ENCODE measurements at places on chromosomes 7 and 10.

GRCh38 chr7:135877805-135878204, 99.4 kb downstream of the MTPN start:
- peak; percentile 46 for DNase-seq

- DNase-seq: peak; percentile 38
Observed at GRCh38 chr7:26670290-26670689, 194.1 kb downstream of the SKAP2 start.

DNA sequence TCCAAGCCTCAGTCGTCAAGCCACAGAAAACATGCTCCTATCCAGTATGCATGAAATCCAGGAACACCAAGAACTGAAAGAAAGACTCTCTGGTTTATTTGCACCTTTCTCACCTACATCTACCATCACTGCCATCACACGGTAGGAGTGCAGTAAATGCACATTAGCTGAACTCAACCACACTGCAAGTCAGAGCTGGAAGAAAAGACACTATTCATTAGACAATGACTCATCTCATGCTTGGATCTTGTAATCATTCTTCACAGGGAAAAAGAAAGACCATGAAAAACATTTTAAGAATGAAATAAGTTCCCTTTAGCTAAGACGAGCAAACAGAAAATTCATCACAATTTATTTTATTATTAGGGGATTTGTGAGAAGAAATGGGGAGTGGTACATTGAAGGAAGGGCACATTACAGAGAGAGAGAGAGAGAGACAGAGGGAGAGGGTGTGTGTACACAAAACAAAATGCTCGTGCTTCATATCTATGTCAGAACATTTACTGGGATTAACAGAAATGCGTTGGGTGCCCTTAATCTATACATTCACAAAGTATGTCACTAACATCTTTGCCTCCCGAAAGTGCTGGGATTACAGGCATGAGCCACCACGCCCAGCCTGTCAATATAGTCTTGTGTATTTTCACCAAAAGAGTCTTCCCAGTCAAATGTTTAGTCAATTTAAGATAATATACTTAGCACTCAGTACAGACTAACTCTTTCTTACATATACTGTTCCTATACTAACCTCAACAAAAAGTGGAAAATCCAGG, 324.9 kb downstream of the PARD3 start:
- DNase-seq: peak; percentile 83

DNA sequence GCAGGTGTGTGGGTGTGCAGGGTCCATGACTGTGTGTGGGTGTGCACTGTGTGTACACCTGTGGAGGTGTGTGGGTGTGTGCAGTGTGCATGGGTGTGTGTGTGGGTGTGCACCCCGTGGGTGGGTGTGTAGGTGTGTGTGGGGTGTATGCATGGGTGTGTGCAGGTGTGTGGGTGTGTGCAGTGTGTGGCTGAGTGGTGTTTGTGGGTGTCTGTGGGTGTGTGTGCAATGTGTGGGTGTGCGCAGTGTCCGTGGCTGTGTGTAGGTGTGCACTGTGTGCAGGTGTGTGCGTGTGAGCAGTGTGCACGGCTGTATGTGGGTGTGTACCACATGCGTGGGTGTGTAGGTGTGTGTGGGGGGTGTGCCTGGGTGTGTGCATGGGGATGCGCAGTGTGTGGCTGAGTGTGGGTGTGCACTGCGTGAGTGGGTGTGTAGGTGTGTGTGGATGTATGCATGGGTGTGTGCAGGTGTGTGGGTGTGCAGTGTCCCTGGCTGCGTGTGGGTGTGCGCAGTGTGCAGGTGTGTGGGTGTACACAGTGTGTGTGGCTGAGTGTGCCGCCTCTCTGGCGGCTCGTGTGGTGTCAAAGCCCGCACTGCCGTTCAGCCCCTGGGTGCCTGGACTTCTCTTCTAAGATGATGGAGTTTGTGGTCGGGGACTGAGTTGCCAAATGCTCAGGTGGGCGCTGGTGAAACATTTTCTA, 208.3 kb downstream of the DNAJB6 start:
- no peak for DNase-seq

- DNase-seq: peak; percentile 48
Observed at GRCh38 chr10:118042336-118042735, 4.4 kb downstream of the RAB11FIP2 start.

DNA sequence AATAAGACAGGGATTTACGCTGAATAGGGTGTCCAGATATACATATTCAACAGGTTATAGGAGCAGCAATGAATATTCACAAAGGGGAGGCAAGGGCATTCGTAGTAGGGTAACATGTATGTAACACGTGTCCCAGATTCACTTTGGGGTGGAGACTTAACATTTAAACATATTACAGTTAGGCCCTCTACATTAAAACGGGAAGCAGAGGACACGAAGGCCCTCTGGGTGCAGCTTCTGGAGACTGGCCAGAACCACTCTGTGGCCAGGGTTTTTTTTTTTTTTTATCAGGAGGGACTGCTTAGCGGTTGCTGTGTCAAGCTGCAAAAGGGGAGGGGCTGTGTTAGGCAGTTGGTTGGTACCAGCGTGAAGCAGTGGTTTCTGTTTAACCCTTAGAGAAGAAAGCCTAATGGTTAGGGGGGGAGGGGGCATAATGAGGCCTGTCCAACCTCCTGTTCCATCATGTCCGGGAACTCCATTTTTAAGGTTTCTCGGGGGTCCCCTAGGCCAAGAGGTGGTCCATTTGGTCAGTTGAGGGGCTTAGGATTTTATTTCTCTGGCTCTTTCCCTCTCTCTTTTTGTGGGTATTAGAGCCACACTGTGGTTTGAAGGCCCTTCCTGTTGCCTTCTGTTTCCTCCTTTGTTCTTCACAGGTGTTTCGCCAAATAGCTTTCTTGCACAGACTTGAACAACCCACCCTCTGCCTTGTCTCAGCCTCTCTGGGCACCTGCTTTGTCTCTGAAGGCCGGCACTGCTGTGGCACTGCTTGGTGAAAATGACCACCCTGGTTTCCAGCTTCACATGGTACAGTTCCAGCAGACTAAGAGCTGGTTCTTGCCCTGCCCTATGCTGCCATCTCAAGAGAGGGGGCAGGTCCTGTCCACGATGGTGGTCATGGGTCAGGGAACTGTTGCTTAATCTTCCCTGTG, 26.4 kb downstream of the PRF1 start:
- peak; percentile 82 for DNase-seq

DNA sequence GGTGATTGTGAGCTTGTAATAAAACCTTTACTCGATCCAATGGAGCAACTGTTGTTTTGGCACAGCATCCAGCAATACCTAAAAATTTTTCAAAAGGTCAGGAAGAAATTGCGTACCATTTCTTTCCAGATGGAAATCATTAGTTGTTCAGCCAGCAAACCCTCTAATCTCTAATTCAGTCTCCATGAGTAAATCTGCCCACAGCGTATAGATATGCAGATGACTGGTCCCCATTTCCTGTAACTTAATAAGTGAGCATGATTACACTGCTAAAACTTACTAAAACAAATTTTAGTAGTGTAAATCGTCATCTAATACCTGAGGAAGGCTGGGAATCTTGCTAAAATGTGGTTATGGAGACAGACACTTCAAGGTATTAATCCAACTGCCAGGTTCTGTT, 10.6 kb downstream of the SLC25A16 start:
- no peak for DNase-seq

GRCh38 chr10:27019827-27020226, 80.5 kb downstream of the ANKRD26 start:
- no peak for DNase-seq

DNA sequence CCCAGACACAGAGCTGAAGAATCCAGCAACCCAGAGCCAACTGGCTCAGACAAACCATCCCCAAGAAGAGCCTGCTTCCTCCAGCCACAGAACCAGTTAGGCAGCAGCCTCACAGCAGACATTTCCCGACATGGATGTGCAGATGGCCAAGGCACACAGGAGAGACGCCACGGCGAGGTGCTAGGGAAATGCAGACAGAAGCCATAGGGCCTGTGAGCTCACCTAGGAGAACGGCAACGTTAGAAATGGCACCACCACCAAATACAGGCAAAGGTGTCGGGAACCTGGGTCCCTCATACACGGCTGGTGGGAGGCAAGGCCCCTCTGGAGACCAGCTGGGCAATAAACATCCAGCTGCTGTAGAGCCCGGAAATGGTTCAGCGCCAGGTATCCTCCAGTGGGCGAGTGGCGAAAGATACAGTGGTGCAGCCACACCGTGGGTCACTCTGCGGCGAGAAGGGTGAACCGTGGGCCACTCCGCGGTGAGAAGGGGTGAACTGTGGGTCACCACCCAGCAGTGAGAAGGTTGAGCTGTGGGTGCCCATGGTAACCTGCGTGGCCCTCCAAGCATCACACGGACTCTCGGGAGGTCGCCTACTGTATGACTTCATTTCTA, 31.2 kb downstream of the JAKMIP3 start:
- DNase-seq: no peak

DNA sequence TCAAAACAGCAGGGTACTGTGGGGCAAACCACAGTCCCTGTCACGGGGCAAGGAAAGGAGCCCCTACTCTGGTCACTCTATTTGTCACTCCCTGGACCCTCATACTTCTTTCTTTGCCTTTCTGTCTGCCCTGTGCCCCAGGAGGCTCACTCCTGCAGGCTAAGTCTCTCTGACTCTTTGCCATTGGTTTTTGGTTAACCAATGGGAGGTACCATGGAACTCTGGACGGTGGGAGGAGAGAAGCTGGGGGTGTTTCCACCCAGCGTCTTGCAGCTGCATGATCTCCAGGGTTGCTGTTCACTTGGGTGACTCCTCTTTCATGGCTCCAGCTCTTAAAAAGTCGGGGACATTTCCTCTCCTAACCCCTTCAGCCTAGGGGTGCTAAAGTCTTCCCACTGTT, 15.4 kb upstream of the EIF5AL1 start:
- DNase-seq: no peak

DNA sequence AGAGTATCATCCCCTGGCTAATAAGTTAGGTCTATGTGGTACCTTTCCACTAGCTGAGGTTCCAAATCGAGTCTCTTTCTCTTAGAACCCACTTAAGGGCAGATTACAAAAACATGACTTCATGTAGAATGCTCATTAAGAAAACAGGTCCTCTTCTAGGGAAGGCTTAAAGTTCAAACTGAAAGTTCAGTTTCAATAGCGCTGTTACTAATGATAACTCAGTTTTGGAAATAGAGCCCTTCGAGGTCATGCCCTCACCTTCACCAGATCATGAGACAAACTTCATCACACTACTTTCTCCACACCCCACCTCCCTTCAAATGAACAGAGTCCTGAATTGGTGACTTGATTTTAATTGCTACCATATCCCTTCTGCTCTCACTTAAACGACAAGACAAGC, 26.2 kb downstream of the HGF start:
- DNase-seq: no peak

- DNase-seq: peak; percentile 31
Observed at GRCh38 chr10:86658261-86658741, 4.0 kb downstream of the OPN4 start.

DNA sequence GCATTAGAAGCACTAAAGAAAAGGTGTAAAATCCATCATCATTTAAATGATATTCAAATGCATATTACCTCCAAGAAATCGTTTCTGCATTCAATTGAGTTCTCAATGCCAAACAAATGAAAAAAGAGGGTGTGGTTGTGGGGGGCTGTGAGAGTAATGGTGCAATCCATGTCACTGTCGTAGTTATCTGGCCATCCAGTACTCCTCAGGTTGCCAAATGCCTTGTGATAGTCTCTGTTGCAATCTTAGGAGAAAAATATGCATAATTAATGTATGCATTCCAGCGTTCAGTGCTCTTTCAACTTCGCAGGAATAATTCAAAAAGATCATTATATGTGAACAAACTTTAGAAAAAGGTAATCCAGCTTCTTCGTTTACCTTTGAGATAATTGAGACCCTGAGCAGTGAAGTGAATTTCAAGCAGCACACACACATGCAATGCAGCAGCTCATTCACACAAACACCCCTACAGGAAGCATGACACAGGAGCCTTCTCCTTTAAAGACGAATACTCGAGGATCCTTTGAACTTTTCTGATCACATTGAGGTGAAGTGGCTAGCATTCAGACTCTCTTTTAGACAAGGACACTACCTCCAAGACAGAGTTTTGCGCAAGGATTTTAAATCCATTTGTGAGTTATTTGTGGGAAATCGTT, 73.4 kb downstream of the OR13A1 start:
- DNase-seq: no peak

DNA sequence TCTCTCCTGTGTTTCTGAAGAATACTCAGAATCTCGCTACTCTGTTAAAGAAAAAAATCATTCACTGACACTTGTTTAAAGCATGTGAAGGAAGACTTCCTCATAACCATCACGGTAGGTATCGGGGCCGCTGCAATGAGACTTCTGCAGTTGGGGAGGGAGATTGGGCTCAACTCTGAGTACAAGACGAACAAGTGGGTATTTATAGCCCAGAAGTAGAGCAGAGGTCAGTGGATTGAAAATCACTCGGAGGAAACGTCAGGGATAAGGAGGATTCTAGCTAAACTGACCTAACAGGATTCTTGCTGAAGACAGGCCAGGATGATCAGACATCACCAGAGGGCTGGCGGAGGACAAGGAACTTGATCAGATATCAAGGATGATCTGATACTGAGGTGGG, 33.3 kb downstream of the ITPRIP start:
- DNase-seq: no peak

GRCh38 chr7:36747280-36748016, 23.2 kb upstream of the AOAH start:
- peak; percentile 26 for DNase-seq

GRCh38 chr10:11560076-11560709, 51.3 kb downstream of the USP6NL start:
- no peak for DNase-seq

GRCh38 chr7:140358024-140358411, 40.3 kb downstream of the SLC37A3 start:
- DNase-seq: no peak

DNA sequence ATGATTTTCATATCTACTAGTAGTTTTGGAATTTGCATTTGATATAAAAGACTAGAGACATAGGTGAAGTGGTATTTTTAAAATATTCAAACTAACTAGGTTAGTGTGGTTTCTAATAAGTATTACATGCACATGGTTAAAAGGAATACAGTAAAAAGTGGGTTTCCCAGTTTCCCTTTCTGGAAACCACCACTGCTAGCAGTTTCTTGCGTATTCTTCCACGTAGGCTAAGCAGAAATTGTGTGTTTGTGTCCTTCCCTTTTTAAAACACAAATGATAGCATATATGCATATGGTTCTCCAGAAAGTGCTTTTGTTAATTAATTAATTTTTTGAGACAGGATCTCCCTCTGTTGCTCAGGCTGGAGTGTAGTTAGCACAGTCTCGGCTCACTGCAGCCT, 15.4 kb downstream of the NRF1 start:
- no peak for DNase-seq

- DNase-seq: peak; percentile 81
Observed at GRCh38 chr10:73096041-73096448, 621 bp downstream of the P4HA1 start.

DNA sequence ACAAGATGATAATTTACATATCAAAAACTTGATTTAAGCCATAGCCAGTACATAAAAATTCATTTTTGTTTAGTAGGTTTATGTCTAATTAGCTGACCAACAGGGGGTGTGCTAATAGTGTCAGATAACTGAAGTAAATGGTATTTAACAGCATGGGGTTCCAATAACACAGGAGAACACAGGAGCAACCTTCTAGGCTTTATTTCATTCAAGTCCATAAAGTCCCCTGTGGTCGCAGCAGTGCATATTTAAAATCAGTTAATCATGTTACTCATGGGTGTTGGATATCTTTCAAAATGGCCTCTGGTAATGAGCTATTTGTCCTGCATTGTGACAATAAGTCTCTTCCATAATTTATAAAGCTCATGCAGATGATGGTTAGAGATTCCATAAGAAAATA, 238.6 kb downstream of the CNTNAP2 start:
- DNase-seq: peak; percentile 83

- DNase-seq: peak; percentile 94
Observed at GRCh38 chr10:37857287-37858211, at the start of gene ZNF248. Gene ZNF248, minus strand, starts transcription at chr10:37857610. Its CDS starts 1,300 bp downstream, at chr10:37856310.

GRCh38 chr7:37007691-37008090, 283.4 kb upstream of the AOAH start:
- no peak for DNase-seq

Data from NCI-H69 (cell line).